ENCODE measurements at places on chromosomes 2 and 18.

GRCh38 chr2:39370101-39370500 is 67.0 kb downstream of the MAP4K3 start:
- DNase-seq, result no peak

GRCh38 chr2:50582164-50582563 is 449.8 kb downstream of the NRXN1 start:
- no peak for DNase-seq

DNA sequence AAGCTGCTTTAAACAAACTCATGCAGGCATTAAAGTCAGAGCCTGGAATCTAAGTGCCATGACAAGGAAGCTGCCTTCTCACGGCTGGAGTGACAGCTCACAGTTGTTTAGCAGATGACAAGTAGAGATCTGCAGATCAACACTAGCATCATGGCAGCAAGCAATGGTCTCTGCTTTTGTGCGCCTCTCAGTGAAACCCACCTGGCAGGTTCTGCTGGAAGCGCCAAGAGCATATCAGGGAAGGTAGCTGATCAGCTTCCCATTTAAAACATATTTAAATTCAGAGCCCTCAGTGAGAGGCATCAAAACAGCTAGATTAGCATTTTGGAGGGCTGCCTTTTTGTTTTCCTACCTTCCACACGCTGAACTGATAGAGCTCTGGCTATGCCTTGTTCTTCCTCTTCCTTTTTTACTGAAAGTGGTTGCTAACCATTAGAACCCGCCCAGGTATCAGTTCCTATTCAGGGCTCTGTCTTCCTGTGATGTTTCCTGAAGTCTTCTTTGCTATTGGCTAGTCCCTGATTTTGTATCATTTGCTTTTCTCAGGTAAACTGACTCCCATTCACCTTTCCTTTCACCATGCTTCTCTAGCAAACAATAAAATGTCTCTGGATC is 70.8 kb downstream of the TMEM200C start:
- DNase-seq, result no peak

DNA sequence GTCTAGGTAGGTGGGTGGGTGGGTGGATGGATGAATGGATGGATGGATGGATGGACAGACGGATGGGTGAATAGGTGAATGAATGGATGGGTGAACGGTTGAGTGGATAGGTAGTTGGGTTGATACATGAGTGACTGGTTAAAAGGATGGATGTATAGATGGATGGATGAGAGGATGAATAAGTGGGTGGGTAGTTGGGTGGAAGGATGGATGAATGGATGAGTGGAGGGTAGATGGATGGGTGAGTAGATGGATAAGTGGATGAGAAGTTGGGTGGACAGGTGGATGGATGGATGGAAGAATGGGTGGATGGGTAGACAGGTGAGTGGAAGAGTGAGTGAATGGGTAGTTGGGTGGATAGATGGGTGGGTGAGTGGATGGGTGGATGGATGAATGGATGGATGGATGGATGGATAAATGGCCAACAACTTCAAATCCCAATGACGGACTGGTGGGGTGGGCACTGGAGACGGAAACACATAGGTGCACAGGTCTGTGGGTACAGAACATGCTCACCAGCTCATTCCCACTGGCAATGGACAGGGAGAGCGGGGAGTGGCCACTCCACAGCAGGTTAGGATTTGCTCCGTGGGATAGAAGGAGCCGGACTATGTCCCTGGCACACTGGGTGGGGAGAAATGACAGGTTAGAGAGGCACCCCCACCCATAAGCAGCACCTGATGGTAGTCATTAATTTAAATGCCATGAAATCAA is 48.8 kb downstream of the ANKMY1 start:
- DNase-seq, result no peak

DNA sequence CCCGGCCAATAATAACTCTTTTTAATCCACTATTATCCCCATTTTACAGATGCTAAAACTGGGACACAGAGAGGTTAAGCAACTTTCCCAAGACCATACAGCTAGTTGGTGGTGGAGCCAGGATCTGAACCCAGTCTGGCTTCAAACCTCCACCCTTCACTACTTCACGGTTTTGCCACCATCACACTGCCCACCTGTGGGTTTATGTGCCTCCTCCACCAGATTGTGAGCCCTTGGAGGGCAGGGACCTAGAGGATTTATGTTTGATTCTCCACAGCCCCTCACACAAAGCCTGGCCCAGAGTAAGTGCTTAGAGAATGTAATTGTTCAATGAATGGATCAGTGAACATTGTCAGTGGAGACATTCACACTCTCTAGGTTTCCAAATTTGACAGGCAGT is 153.4 kb upstream of the MYCN start:
- DNase-seq, result no peak

GRCh38 chr2:53694096-53694771 is 73.4 kb upstream of the CHAC2 start:
- DNase-seq, result no peak

DNA sequence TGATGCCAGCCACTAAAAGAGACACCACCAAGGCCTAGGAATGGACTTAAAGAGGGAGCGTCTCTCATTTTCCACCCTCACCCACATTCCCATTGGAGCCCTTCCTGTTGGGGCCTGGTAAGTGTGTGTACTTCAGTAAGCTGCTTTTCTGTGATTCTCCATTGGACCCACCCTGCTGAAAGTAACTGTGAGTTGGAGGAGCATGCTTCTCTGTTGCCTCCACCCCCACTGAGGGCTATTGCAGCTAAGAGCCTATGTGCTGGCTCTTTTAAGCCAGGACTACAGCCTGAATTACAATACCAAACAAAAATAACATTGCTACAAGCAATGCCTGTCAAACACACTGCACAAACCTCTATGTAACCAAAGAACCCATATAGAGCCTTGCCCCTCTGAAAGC is 81.1 kb downstream of the TRABD2A start:
- DNase-seq, result no peak
